ENCODE measurements at places on chromosomes 5 and 9.

GRCh38 chr5:102638316-102638715 is 116.8 kb upstream of the PAM start:
- DNase-seq = no peak

- DNase-seq = no peak
These were observed 3.1 kb downstream of the GTF3C4 start for GRCh38 chr9:132673355-132673754.

- no peak for DNase-seq
These were observed 2.7 kb downstream of the RASGRF2 start for GRCh38 chr5:80962630-80963520.

GRCh38 chr5:122101636-122102285 is 23.7 kb upstream of the LOX start:
- no peak for DNase-seq

DNA sequence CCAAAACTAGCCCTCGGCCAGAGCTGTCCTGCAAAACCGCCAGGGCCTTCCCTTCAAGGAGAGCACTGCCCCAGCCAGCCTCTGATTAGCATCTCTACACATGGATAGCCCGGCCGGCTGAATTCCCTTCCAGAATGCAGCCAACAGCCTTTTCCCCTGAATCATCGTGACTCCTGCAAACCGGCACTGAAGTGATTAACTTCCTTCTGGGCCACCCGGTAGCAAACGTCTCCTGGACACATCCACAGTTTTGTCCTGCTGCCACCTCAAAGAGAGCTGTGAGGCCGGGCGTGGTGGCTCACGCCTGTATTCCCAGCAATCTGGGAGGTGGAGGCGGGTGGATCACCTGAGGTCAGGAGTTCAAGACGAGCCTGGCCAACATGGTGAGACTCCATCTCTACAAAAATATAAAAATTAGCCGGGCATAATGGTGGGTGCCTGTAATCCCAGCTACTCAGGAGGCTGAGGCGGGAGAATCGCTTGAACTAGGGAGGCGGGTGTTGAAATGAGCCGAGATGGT is 21.1 kb upstream of the EEIG1 start:
- DNase-seq = no peak

DNA sequence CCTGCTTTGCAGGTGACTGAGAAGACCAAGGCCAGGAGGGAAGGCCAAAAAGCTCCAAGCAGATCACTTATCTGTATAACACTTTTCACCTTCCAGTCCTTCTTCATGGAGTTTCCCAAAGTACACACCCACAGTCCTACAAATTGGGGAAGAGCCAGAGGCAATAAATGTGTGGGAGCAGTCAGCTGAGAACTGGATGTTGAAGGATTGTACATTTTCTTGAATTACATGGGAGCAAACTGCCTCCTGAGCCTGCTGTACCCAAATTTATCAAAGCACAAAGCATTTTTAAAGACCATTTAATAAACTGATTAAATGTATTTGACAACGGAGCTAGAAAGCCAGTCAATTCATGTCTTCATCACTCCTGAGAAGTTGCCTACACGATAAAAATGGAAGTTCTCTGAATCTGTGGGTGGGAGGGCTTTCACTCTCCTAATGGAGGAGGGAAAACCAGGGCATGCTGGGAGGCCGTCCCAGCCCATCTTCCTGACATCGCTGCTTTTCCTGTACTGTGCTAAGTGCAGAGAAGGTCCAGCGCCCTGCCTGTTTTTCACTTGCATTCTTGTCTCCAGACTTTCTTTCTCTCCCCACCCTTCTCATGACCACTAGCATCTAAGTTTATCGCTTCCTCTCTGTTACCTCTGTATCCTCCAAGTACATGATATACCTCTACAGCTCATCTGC is 79.0 kb downstream of the KCNIP1 start:
- DNase-seq = no peak

DNA sequence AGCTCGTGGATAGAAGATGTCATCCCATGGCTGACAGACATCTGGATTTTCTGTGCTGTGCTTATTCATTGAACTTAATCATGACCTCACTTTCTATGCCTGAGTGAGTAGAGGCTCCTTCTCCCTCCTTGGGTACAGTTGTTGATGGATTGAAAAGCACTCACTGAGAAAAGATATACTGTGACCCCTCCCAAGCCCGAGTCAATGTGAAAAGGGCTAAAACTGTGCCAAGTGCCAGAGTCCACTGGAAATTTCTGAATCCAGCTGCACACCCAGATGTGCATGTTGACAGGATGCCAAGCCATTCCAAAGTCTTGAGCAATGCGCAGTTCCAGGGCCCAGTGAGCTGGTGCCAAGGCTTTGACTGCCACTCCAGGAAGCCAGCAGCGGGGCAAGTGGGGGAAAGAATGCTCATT is 473.0 kb downstream of the NTRK2 start:
- no peak for DNase-seq

GRCh38 chr5:11468334-11469039 is 435.8 kb downstream of the CTNND2 start:
- no peak for DNase-seq

GRCh38 chr9:77809552-77809951 is 161.4 kb upstream of the GNA14 start:
- DNase-seq = no peak

DNA sequence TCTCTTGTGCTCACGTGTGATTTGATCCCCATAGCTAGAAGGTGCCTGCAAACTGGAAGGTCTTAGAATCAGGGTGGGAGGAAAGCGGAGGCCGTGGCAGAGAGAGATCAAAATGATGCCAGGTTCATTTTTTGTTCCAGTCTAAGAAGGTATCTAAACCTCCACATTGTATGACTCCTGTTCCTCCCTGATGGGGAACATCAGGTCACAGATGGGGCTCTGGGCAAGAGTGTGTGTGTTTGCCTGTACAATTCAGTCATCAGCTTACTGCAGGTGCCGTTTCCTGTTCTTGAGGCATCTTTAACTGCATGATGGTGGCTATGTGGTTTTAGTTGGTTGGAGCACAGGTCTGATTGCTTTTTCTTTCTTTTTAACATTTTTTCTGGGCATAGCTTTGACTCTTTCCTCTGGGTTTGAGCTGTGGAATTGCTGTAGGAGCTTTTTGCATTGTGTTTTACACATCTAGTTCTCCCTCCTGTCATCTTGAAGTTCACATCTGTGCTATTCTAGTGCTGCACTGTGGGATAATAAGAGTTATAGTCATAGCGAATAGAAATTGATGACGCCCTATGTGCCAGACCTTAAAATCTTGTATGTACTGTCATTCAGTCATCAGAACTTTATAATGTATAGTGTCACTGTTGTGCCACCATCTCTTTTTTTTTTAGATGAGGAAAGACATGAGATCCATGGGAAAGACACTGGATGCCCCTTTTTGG is 30.8 kb downstream of the ARHGAP26 start:
- DNase-seq = peak; percentile 4

GRCh38 chr5:149636861-149637246 is 55.6 kb downstream of the ARHGEF37 start:
- peak; percentile 35 for DNase-seq

GRCh38 chr9:120583958-120584369 is 4.0 kb upstream of the CDK5RAP2 start:
- DNase-seq = no peak

DNA sequence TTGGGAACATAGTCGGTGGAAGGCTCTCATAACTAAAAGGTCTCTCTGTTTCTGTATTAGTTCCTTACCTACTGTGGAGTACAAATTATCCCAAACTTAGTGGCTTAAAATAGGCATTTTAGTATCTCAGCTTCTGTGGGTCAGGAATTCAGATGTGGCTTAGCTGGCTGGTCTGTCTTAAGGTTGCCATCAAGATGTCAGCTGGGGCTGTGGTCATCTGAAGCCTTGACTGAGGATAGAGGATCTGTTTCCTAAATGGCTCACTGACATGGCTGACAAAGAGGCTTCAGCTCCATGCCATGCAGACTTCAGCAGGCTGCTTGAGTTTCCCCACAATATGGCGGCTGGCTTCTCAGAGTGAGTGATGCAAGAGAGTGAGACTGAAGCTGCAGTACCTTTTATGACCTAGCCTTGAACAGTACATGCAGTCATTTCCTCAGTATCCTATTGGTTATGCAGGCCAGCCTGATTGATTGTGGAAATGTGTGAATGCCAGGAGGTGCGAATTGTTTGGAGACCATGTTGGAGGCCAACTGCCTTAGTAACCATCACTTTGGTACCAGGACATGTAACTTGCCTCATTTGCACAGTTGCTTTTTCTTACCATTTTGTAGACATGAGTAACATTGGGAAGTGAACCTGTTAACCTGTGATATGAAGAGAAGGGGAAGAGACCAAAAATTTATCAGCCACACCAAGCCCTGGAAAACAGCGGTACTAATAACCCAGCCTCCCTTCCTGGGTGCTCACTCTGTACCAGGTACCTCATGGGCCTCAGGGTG is 152.8 kb upstream of the IER5L start:
- no peak for DNase-seq

GRCh38 chr9:134620751-134621557 is 20.6 kb upstream of the COL5A1 start:
- DNase-seq = no peak

- no peak for DNase-seq
These were observed 80.7 kb downstream of the PTPDC1 start for GRCh38 chr9:94164806-94165549.

GRCh38 chr5:87185838-87186237 is 81.8 kb upstream of the RASA1 start:
- no peak for DNase-seq

- no peak for DNase-seq
These were observed 111.2 kb downstream of the JAKMIP2 start for GRCh38 chr5:147671365-147671764.

DNA sequence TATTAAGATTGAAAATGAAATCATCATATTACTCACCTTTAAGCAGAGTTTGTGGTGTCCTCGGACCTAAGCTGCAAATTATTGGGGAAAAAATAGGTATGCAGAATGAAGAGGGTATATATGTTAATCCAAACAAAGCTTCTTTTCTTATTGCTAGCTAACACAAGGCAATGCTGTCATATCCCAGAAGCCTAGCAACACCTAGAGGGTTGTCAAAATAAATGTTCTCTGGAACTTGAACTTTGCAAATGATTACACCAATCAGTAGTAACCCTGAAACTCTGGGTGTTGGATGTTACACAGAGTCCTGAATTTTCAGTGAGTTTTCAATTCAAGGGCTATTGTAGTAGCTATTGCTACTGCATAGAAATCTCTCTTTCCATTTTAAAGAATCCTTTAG is at the start of gene C6:
C6 (minus strand) TSS at position 193 of the 400 bp plus-strand sequence. CDS start 10,302 bp downstream, outside the sequence.
- DNase-seq = no peak

- no peak for DNase-seq
These were observed 89.7 kb downstream of the CAAP1 start for GRCh38 chr9:26802921-26803320.

DNA sequence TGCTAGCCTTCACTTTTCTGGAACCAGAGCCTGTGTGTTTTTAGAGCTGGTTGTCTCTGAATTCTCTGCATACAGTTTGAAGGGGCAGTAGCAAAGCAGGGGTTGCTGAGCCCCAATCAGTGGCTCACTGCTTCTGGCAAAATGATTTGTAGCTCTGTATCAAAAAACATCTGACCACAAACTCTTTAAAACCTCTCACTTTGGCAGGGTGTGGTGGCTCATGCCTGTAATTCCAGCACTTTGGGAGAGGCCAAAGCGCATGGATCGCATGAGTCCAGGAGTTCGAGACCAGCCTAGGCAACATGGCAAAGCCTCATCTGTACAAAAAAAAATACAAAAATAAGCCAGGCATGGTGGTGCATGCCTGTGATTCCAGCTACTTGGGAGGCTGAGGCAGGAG is 28.3 kb upstream of the APC start:
- DNase-seq = no peak

- DNase-seq = no peak
These were observed 78.9 kb upstream of the LRRC70 start for GRCh38 chr5:62499756-62500155.

DNA sequence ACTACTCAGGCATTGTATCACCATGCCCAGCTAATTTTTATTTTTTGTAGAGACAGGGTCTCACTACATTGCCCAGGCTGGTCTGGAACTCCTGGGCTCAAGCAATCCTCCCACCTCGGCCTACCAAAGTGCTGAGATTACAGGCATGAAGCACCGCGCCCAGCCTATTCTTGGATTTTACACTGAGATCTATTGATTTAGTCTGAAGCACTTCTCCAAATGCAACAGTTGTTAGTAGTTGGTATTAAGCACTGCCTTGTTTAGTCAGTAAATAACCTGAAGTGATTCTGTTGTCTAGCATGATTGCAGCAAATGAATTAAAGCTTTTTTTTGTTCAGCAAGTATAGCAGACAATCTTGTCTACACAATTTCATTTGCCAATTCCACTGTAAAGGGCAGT is 8.9 kb upstream of the CCNB1 start:
- DNase-seq = no peak

GRCh38 chr5:120640778-120641177 is 176.7 kb downstream of the PRR16 start:
- no peak for DNase-seq

GRCh38 chr9:109536859-109537258 is 38.8 kb upstream of the PTPN3 start:
- no peak for DNase-seq

DNA sequence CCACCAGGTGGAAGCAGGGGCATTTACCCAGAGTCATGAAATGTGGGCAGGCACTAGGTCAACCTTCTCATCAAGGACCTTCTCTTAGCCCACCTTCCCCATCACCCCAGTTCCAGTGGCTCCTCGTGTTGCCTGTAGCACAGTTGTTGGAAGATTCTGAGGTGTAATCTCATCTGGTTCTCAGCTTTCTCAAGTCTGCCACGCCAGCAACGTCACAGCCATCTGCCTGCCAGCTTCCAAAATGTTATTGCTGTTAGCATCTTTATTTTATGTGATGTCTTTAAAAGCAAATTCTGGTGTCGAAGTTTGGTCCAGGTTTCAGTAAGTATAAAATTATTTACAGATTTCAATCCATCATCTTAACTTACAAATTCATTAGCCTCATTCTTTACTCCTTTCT is 10.7 kb downstream of the C9orf153 start:
- DNase-seq = no peak

GRCh38 chr5:129945028-129945427 is 40.8 kb downstream of the CHSY3 start:
- no peak for DNase-seq

DNA sequence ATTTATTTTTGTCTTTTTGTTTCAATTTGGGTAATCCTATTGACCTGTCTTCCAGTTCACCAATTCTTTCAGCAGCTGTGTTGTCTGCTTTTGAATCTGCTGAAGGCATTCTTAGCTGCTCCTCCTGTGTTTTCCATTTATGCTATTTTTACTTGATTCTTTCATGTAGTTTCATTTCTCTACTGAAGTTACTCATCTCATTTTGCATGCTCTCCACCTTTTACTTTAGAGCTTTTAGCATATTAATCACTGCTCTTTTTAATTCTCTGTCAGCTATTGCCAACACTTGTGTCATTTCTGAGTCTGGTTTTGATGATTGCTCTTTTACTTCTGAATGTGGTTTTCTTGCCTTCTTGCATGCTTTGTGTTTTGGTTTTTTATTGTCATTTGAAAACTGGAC is 496.0 kb upstream of the CLINT1 start:
- no peak for DNase-seq

DNA sequence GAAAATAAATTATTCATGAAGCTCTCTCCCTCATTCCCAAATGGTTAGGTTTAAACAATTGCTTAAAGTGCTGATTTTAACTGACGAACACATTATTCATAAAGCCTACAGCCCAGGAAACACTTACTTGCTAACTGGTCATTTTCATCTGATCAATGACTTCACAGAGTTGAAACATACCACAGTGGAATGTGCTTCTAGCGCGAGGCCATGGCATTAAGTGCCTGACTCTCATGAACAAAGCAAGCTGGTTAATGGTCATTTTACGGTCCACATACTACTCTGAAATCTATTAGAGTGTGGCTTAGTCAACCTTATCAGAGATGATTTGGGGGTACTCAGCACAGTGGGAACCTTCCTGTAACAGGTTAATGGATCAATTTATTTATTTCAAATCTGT is 114.6 kb downstream of the MED27 start:
- no peak for DNase-seq

GRCh38 chr9:94904806-94905205 is 178.3 kb downstream of the AOPEP start:
- DNase-seq = no peak
